ENCODE measurements at places on chromosomes 4 and X.

DNA sequence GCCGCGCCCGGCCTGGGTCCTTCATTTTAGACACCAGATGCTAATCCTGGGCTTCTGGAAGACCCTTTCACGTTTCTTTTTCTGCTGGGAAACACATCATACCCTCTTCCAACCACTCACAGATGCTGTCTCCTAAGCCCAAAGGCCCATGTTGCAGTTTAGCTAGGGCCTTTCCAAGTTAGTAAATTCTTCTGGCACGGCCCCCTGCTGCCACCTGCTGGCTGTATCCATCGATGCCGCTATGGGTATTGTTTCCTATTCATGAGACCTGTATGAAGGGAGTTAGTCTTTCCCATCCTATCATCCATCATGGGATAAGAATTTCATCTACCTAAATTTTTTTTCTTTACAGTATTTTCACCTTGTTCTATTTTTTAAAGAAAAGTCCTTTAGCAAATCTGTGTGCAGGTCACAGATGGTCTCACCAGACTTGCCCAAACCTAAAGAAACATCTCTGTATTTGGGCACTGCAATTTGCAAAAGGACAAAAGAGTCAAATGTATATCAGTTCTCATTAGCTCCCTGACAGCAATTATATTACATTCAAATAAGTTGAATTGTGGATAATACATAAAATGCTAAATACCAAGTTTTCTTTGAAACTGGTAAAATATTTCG is 37.8 kb upstream of the SLC9A7 start:
- peak; percentile 69 for DNase-seq

GRCh38 chr4:99536271-99536670 is 25.4 kb downstream of the C4orf17 start:
- no peak for DNase-seq

- DNase-seq, result no peak
These were observed 985.0 kb downstream of the C4orf33 start for GRCh38 chr4:130080872-130081451.

DNA sequence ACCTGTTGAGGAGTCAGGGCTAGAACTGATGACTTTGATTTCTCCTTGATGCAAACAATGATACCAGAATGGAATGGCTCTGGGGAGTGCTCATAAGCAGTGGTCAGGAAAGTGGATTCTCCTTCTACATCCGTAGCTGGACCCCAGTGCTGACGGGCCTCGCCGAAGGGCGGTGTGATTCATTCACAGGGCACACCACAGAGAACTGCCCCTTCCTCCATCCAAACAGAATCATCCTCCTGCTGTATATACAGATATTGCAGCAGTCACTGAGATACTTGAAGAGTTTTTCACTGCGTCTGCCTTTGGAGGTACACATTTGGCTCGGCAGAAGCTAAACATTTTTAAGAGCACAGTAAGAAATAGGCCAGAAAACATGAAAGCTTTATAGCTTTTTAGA is 7.3 kb upstream of the DCTD start:
- DNase-seq, result peak; percentile 56
